Activated CD4-positive, alpha-beta T cell treated with anti-CD3 and anti-CD28 coated beads for 36 hours (primary cell): ENCODE measurements at places on chromosomes 5 and 9.

GRCh38 chr9:133737071-133737773, 930 bp downstream of the SARDH start:
- no peak for DNase-seq

GRCh38 chr9:24095246-24095645, 269.2 kb upstream of the ELAVL2 start:
- DNase-seq, result no peak

DNA sequence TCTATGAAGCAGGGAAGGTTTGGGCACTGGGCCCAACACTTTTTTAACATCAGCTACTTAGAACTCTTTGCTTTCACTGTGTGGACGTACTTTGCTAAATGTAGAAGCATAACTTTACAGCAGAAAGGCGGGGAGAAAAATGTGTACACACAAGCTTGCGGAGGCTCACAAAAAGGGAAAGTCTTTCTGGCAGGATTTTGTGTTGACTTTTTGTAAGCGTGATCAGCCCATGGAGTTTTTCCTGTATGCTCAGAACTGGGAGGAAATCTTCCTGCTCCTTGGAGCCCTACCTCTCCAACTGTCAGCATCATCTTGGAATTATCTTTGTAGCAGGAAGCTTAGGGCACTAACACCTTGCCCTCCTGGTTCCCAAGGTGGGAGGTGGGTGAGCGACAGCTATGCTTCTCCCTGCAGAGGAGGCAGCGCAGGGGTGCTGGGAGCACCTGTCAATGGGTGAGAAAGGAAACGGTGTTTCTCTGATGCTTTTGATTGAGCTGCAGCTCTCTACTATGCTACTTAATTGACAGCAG, 321.9 kb downstream of the GADD45G start:
- no peak for DNase-seq

- no peak for DNase-seq
These were observed 54.9 kb downstream of the PSAT1 start for GRCh38 chr9:78351816-78352215.

DNA sequence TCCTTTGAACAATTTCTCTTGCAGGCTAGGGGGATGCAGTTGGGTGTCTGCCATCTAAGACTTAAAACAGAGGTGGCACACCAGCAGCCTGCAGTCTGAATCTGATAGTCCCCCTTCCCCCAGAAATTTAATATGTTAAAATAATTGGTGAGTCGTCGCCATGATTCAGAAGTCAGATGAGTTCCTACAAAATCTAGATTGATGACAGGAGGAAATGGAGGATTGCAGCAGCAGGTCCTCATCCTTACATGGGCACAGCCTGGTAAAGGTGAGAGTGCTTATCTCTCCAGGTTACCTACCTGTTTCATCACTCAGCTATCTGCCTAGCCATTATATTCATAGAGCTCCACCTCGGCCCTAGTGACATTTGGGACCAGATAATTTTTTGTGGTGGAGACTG, 112.3 kb downstream of the PCSK1 start:
- DNase-seq, result no peak

DNA sequence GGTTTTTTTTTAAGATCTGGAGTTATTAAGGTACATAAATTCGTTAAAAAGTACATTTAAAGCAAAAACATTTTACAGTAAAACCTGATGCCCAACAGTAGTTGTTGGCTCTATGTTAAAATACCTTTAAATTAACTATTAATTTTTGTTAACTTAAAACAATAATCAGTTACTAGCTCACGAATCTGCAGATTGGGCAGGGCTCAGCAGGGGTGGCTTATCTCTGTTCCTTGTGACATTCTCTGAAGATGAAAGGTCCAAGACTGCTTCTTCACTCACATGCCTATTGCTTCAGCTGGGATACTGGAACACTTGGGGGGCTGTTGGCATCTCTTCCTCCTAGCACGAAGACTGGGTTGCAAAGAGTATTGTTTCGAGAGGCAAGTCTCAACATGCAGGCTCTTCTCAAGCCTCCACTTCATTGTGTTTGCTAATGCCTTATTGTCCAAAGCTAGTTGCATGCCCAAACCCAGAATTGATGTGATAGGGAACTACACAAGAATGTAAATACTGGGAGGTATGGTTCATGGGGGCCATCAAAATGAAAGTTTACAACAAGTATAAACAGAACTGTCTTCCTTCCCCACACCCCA, 46.6 kb downstream of the MAP3K1 start:
- no peak for DNase-seq
